ENCODE measurements at places on chromosomes 2 and 18.

DNA sequence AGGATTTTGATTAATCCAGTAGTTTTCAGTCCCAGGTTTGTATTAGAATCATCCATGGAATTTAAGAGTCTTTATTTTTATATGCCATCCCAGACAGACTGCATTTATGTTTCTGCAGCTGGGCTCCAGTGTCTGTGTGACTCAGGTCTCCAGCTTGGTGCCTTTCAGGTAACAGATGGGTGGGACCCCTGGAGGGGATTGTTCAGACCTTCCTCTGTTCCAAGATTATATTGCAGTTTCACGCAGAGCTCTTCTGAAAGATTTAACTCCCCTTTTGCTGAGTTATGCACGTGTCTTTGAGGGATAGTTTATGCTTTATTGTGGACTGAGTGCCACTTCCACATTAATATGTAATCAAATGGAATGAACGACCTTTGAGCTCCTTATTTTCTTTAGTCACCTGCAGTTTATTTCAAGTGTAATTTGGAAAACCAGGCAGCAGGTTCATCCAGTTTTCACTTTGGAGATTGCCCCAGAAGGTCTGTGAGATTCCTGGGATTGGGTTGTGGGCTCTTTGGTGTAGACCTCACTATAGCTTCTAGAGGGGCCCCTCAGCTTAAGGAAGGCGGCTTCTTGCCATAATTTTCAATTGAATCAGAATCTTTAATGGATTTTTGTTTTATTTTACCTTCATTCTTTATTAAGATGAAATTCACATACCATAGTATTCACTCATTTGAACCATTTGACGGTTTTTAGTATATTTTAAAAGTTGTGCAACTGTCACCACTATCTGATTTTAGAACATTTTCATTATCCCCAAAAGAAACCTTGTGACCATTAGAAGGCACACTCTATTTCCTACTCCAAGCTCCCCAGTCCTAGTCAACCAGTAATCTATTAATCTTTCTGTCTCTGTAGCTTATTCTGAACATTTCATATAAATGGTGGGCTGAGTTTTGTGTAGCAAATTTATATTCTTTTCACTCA lies 135.0 kb downstream of the WDSUB1 start:
- no peak for DNase-seq

GRCh38 chr18:44779753-44780292 lies 99.1 kb downstream of the SETBP1 start:
- DNase-seq: no peak

GRCh38 chr2:241354668-241355658 lies 1.1 kb upstream of the FARP2 start:
- peak; percentile 91 for DNase-seq

DNA sequence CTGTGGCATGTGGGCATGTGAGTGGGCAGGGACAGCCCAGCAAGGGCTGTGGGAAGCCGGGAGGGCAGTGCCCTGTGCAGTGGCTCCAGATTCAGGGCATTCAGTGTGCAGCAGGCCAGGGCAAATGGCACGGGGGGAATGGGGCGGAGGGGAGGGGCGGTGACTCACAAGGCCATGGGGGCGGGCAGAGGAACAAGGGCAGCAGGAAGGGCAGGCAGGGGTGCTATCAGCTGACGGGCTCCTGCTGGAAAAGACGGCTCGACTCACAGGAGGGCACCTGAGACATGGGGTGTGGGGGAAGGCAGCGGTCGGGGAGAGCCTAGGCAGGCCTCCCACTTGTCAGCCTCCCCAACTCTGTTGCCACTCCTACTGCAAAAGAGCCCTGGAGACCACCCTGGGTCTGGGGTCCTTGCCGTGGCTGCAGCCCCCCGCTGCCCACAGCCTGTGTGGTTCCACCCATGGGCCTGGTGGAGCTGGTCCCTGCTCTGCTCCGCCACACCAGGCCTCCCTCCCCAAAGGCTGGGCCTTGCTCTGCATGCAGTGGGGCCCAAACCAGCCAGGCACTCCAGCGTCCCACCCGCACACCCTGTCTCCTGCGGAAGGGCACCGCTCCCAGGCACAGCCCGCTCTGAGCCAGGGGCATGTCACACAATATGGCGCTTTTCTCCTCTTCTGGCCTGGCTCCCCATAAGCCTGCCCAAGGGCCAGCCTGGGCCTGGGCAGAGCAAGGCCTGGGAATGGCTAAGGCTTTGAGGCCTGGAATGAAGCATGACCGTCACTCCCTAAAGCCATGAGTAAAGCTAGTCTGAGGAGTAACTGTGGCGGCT lies 25.9 kb downstream of the HS6ST1 start:
- DNase-seq: no peak

DNA sequence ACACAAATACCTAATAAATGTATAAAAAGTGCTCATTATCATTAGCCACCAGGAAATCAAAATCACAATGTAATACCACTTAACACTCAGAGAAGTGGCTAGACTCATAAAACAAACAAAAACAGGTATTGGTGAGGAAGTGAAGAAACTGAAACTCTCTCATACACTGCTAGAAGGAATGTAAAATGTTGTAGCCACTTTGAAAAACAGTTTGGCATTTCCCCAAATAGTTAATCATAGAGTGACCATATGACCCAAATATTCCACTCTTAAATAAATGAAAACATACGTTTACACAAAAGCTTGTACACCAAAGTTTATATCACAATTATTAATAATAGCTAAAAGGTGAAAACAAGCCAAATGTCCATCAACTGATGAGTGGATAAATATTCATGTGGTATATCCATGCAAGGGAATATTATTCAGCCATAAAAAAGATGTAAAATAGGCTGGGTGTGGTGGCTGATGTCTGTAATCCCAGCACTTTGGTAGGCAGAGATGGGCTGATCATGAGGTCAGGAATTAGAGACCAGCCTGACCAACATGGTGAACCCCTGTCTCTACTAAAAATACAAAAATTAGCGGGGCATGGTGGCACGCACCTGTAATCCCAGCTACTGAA lies 86.2 kb upstream of the COL5A2 start:
- DNase-seq: no peak

DNA sequence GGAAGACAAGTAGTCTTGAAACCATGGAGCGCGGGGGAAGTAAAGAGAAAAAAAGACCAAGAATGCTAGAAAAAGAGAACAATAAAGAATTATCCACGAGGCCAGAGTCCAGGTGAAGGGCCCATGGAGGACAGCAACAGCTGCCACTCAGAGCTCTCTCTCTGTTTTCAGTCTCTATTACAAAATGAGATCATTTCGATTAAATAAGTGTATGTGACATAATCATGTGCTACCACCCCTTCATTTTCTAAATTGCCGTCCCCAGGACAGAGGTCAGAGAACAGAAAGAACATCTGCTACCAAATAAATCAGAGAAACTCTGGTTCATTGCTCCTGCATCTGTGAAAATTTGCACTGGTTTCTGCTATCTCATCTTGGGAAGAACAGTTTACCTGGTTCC lies 838.7 kb downstream of the RNF144A start:
- no peak for DNase-seq

GRCh38 chr18:4299395-4299794 lies 155.7 kb downstream of the DLGAP1 start:
- no peak for DNase-seq

GRCh38 chr18:33805592-33805991 lies 227.6 kb downstream of the ASXL3 start:
- DNase-seq: no peak

DNA sequence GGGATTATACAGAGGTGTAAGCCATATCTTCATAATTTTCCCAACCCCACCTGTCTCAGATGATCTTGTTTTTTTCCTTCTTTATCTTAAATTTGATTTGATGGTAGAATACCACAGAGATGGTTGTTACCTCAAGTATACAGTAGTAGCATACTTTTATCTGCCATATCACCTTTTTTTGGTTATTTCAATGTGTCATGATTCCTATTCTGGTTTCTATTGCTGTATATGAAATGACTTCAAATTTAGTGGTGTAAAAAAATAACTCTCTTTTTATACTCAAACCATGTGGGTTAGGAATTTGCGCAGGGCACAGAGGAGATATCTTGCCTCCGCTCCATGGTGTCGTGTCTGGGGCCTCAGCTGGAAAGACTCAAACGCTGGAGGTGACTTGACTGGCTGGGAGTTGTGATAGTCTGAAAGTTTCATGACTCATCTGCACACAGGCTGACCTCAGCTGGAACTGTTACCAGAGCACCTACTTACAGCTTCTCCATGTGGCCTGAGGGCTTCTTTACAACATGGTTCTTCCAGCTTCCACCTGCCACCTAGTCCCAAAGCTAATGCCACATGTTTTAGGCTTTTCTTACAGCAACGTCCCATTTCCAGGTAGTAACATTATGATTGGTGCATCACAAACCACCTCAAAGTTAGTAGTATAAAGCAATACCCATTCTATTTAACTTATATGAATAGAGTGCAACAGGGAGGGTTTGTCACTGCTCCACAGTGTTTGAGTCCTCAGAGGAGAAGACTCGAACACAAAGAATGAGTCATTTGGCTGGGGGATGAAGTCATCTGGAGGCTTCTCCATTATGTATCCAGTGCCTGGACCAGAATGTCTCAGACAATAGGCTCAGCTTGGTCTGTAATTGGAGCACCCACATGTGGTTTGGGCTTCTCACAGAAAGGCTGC lies 82.3 kb upstream of the XPO1 start:
- DNase-seq: no peak

GRCh38 chr2:216923706-216924105 lies 63.8 kb upstream of the TNP1 start:
- DNase-seq: no peak

DNA sequence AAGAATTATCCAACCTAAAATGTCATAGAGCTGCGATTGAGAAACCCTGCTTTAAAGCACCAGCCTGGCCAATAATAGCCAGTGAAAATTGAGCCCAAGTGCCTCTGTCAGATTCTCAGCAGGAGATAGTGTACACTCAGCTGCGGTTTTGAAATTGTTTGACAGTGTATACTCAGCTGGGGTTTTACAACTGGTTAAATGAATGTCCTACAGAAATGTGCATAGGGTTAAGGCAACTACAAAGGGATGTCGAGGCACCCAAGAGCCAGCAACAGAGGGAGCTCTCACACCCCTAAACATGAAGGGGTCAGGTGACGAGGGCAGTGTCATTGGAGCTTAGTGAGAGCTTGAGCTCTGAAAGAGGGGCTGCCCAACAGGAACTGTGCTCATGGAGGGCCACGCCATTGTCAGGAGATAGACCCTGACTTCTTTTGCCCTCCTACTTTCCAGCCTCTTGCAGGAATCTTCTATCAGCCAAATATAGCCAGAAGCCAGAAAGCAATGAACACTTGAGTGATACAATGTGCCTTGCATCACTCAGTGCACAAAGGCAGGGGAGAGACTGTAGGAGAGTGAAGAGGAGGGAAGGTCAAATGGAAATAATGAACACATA lies 15.1 kb downstream of the ACTG2 start:
- DNase-seq: peak; percentile 75

DNA sequence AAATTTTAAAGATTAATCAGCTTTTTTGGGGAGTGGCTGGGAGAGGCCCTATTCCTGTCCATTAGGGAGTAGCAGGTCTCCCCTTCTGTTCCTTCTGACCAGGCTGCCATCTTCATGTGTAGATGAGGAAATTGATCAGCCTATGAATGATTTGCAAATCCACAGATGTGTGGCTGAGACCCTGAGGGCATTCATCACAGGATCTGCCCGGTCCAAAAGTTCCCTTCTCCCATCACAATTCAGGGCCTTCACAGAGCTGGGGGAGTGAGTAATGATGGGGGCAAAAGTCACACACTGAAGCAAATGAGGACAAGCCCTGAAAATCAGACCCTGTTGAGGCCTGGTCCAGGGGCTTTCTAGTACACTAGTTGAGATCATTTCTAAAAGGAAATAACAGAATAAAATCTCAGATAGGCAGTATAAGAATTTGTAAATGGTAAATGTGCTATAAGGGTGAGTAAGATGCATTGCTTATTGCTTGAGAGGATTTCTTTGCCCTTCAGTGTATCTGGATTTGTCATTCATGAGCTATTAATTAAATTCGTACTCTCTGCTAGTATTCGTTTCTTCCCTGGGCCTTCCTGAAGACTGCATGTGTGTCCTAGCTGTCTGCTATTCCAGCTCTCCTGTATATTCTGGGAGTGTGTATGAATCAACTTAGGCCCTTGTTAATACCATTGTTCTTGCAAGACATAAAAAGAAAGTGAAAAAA lies 53.2 kb downstream of the SETBP1 start:
- DNase-seq: no peak

DNA sequence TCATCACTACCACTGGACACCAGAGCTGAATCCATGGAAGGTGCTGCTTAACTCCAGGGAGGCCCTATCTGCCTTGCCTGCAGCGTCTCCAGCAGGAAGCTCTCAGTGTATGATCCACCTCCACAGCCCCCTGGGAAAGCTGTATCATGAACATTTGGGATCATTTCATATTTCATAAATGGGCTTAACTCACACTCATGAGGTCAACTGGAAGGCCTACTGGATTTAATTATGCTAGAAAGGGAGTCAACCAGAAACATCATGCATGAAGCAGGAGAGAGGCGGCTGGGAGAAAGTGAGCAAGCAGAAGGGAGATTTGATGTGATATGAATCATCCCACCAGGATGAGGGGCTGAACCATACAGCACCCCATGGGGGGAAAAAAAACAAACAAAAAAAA lies 537.7 kb downstream of the TNS1 start:
- no peak for DNase-seq

DNA sequence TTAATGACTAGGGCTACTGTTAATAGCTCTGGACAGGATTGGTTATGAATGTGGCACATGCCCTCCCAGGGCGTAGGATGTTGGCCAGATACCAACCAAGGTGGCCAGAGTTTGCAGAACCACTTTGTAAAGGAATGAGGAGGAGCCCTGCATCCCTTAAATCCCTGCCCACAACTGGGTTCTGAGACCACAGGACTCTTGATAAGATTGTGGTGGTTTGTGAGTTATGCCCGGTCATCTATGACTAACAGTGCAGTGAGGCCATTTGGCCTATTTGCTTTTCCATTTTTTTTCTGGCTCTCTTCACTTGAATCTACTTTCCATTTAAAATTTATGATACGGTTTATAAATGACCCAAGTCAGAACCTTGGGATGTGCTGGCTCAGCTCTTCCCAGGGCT lies 294.5 kb downstream of the PRKCE start:
- DNase-seq: no peak

GRCh38 chr2:71589763-71590162 lies 136.4 kb downstream of the DYSF start:
- DNase-seq: no peak

GRCh38 chr2:147846412-147847081 lies 1.7 kb downstream of the ACVR2A start:
- no peak for DNase-seq

- no peak for DNase-seq
Observed at GRCh38 chr2:28009732-28010131, 119.2 kb downstream of the BABAM2 start.

DNA sequence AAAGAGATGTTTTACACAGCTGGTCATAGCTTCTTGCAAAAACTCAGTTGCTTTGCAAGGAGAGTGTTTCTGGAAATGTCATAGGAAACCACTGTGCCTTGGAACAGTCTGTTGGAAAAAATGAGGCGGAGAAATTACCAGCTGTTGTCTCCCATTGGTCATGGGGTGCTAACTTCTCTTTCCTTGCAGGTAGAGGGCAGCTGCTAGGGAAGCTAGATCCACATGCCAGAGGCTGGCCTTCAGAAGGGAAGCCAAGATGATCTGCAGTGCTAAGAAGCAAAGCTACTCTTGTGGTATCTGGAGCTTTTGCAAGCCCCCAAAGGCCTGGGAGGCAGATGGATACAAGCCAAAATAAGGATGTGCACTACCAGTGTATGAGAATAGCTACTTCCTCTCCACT lies 34.8 kb upstream of the LAMA1 start:
- no peak for DNase-seq
